ENCODE measurements at places on chromosomes 6 and 20.

GRCh38 chr20:46991168-46991567, 96.5 kb downstream of the EYA2 start:
- no peak for DNase-seq

- no peak for DNase-seq
These were observed 129.3 kb upstream of the PTCHD4 start for GRCh38 chr6:48240287-48240686.

GRCh38 chr6:91464201-91464600, 877.3 kb upstream of the MAP3K7 start:
- no peak for DNase-seq

GRCh38 chr6:42279144-42279781, 61.6 kb upstream of the MRPS10 start:
- DNase-seq: no peak

Data from inflammatory macrophage treated with lipopolysaccharide for 4 hours (primary cell).